ENCODE measurements at places on chromosomes 16 and 17.

DNA sequence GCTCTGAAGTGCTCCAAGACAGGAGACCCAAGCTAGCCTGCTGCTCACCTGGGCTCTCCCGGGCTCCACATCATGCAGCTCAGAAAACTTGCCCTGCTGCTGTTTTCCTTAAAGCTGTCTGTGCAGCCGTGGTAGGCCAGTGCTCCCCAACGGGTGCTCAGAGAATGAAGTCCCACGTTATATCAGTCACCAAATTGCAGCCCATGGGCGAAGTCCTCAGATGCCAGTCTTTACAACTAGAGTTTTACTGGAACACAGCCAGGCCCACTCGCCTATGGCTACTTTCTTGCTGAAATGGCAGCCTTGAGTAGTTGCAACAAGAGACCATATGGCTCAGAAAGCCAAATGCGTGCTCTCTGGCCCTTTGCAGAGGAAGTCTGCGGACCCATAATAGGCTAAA lies 6.3 kb downstream of the CREBBP start:
- H3K4me1 ChIP-seq = peaks cover 91% of the 10 kb centered on the region
- no peaks in the 10 kb centered on the region for H3K27me3 ChIP-seq
- H3K27ac ChIP-seq = peak overlapping the region; percentile 60
- H3K36me3 ChIP-seq = peaks cover 43% of the 10 kb centered on the region
- H3K4me3 ChIP-seq = peak overlapping the region; percentile 52
- no peak for DNase-seq

DNA sequence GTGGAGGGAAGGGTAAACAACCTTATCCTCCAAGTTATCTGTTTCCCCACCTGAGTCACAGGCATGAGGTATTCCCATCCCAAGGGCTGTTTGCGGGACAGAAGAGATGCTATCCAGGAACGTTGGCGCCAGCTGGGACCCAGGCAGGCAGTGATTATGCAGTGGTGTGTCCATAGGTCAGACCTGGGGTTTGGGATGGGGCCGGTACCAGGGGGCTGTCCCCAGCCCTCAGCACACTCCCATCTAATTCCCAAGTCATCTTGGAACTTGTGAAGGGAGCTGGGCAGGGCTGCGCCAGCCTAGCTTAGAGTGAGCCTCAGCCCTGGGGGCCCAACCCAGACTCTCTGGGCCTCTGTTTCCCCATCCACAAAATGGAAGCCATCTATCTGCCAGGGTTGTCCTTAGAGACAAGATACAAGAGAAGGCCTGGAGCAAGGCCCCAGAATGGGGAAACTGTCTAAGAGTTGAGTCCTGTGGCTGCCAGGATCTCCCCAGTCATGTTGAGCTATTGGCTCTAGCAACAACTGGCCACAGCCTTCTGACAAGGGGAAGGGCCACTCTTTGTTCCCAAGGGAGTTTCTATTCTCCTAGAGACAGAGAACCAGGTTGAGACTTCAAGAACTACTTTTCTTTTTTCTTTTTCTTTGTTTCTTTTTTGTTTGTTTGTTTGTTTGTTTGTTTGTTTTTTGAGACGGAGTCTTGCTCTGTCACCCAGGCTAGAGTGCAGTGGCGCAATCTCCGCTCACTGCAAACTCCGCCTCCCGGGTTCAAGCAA lies 9.8 kb upstream of the JUP start:
- H3K4me3 ChIP-seq = no peak overlapping the region
- H3K27me3 ChIP-seq = peaks cover 40% of the 10 kb centered on the region
- H3K27ac ChIP-seq = no peak overlapping the region
- no peak for DNase-seq

- H3K36me3 ChIP-seq = no peaks in the 10 kb centered on the region
- no peak overlapping the region for H3K27ac ChIP-seq
- no peaks in the 10 kb centered on the region for H3K4me1 ChIP-seq
- H3K27me3 ChIP-seq = no peaks in the 10 kb centered on the region
- H3K4me3 ChIP-seq = no peak overlapping the region
- no peak for DNase-seq
Observed at GRCh38 chr17:64278614-64279013, 15.6 kb upstream of the TEX2 start.

- H3K36me3 ChIP-seq = no peaks in the 10 kb centered on the region
- H3K27me3 ChIP-seq = peaks cover 81% of the 10 kb centered on the region
- no peak overlapping the region for H3K4me3 ChIP-seq
- no peak for DNase-seq
Observed at GRCh38 chr17:16906680-16907079, 65.2 kb downstream of the TNFRSF13B start.

GRCh38 chr17:17071531-17072360 lies 29.5 kb downstream of the MPRIP start:
- DNase-seq = no peak
- H3K4me1 ChIP-seq = peaks cover 55% of the 10 kb centered on the region
- H3K4me3 ChIP-seq = no peak overlapping the region
- H3K27ac ChIP-seq = peak overlapping the region; percentile 88

GRCh38 chr17:80204626-80205468 lies 15.3 kb downstream of the SGSH start:
- DNase-seq = no peak
- peaks cover 13% of the 10 kb centered on the region for H3K36me3 ChIP-seq
- H3K4me1 ChIP-seq = no peaks in the 10 kb centered on the region
- H3K27ac ChIP-seq = peak overlapping the region; percentile 78
- H3K4me3 ChIP-seq = no peak overlapping the region

DNA sequence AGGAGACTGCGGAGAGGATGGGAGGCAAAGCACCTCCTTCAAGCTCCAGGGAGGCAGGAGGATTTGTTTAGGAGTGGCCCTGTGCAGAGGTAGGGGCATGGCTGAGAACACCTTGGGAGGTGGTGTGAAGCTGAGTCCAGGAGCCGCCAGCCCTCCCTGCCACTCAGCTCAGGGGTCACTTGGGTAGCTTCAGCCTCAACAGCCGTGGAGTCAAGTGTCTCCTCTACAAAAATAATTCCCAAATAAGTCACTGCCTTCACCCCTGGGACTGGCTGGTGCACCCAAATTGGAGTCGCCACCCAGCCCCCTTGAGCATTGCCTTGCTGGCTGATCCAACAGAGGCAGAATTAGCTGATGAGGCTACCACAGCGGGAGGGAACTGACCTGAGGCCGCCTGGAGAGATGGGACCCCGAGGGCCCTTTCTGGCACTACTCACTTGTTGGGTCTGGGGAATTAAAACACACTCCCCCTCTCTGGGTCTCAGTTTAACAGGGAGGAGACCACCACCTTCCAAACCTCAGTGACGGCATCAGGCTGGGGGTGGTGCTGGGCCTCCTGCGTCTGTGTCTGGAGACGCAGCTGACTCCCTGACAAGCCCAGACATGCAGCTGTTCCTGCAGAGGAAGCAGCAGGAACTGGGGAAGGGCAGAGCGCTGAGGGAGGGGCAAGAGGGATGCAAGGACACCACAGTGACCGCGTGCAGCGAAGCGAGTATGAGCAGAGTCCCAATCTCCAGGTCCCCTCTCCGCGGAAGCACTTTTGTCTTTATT lies 87.9 kb upstream of the TOB1 start:
- no peak overlapping the region for H3K27ac ChIP-seq
- peaks cover 7% of the 10 kb centered on the region for H3K4me1 ChIP-seq
- no peak for DNase-seq
- no peak overlapping the region for H3K4me3 ChIP-seq
- H3K36me3 ChIP-seq = peaks cover 4% of the 10 kb centered on the region

DNA sequence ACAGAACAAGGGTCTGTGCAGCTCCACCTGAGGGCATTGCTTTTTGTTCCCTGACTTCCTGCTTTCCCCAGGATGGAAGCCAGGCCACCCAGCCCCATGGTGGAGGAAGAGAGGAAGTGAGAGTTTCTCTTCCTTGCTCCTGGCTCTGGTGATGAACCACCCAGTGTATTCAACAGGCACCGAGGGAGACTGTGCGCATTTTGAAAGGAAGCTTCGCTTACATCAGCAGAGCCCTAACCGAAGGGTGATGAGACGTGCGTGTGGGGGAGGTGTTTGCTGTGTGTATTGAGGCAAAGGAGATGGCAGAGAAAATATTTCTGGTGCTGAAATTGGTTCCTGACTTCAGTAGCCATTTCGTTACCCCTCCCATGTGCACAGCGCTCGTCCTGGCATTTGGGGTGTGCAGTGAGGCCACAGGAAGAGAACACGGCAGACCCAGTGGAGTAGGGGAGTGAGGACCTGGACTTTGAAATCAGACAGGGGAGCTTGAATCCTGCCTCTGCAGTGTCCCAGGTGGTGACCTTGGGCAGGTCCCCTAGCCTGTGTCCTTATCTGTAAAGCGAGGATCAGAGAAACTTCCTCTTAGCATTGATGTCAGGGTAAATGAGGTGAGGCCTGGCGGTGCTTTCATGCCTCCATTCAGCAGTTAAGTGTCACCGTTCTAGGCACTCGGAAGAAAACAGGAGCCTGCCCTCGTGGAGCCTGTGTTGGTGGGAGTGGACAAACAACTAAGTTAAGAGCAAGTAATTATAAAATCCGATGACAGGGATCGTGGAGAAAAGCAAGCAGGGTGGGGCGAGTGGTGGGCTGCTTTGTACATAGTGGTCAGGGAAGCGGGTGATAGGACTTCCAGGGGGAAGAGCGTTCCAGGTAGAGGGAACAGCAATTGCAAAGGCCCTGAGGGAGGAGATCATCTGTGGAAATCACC lies 7.4 kb downstream of the CMIP start:
- H3K36me3 ChIP-seq = peaks cover 30% of the 10 kb centered on the region
- no peaks in the 10 kb centered on the region for H3K27me3 ChIP-seq
- no peak for DNase-seq
- peaks cover 65% of the 10 kb centered on the region for H3K4me1 ChIP-seq

DNA sequence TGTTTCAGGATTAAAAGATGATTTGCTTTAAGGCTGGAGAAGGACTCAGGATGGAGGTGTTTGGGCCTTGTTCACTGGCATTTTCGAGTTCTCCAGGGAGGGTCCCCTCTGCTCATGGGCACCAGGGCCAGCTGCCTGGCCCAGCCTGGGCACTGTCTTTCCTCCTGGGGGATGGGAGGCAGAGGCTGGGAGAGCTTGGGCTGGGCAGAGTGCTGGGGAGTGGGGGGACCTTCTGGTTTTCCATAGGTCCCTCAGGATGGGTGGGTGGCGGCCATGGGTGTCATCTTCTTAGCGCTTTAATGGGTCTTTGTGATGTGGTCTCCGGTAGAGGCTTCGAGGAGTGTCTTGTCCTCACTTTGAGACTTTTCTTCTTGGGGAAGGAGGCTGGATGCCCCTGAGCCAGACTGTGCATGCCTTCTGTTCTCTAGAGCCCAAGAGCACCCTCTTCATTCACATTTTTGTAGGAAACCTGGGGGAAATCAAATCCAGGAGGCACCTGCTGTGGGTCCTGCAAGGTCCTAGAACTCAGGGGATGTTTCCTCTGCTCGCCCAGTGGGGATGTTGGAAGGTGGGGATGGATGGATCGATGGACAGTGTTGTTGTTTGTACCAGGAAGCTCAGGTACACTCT lies 5.7 kb downstream of the NKD1 start:
- H3K4me1 ChIP-seq = no peaks in the 10 kb centered on the region
- H3K27ac ChIP-seq = no peak overlapping the region
- H3K36me3 ChIP-seq = peaks cover 26% of the 10 kb centered on the region
- no peaks in the 10 kb centered on the region for H3K27me3 ChIP-seq
- H3K4me3 ChIP-seq = no peak overlapping the region

GRCh38 chr17:41480136-41480535 lies 815 bp downstream of the KRT35 start:
- H3K4me3 ChIP-seq = no peak overlapping the region
- peak overlapping the region; percentile 10 for H3K27ac ChIP-seq
- no peaks in the 10 kb centered on the region for H3K36me3 ChIP-seq
- no peak for DNase-seq

DNA sequence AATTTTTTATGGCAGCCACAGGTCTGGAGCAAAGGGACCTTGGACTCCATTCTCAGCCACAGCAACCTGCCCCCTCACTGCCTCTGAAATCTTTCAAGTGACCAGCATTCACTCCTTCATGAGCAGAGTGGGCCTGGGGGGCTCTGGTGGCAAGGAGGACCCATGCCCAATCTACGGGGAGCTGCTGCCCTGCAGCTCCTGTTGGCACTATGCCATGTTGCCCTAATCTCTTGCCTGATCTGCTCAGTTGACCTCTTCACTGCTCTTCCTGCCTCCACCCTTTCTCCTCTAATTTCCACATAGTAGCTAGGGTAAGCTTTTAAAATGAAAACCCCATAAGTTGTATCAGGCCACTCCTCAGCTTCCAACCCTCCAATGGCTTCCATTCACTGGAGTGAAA lies 2.9 kb upstream of the PRKCB start:
- H3K4me3 ChIP-seq = no peak overlapping the region
- no peak overlapping the region for H3K27ac ChIP-seq
- H3K4me1 ChIP-seq = peaks cover 19% of the 10 kb centered on the region
- no peaks in the 10 kb centered on the region for H3K27me3 ChIP-seq
- no peak for DNase-seq
- peaks cover 2% of the 10 kb centered on the region for H3K36me3 ChIP-seq

GRCh38 chr17:29625037-29625750 lies 2.5 kb upstream of the CORO6 start:
- H3K36me3 ChIP-seq = peaks cover 20% of the 10 kb centered on the region
- H3K4me1 ChIP-seq = peaks cover 24% of the 10 kb centered on the region
- H3K27ac ChIP-seq = no peak overlapping the region
- H3K4me3 ChIP-seq = no peak overlapping the region

DNA sequence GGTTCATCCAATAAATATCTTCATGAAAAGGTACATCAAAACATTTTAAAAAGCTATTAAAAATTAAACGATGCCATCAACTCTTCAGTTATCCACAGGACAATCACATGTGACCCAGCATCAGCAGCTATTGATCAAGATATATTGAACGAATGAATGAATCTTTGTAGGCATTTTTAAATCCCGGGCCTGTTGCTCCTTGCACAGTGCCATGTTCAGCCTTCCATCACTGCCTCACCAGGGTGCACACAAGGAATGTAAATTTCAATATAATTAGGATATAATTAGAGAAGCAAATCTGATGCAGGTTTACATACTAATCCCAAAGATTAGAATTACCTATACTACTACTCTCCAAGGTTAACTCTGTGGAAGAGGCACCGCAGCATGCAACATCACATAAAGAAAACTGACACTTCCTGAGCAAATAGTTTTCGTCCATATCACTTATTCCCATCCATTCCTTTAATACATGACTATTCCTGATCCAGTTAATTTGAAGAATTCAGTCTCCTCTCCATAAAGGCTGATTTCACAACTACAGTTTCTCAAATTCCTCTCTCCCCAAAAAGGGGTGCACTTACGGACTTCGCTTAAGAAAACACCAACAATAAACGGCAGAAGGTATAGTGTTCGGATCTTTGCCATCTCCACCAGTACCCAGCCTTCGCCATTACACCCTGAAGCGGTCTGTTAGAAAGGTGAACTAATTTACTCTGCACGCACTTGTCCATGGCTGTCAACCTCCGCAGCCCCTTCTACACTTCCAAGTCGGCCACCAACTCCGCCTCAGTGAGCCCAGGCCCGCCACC lies 938 bp downstream of the NCOR1 start:
- peaks cover 18% of the 10 kb centered on the region for H3K36me3 ChIP-seq
- peaks cover 31% of the 10 kb centered on the region for H3K4me1 ChIP-seq
- no peaks in the 10 kb centered on the region for H3K27me3 ChIP-seq
- H3K4me3 ChIP-seq = peak overlapping the region; percentile 89

All from effector memory CD8-positive, alpha-beta T cell (primary cell).